Activated T-cell treated with anti-CD3 and anti-CD28 coated beads for 48 hours (primary cell): ENCODE measurements at places on chromosomes 7 and 10.

GRCh38 chr7:21169667-21170580 lies 258.0 kb upstream of the SP4 start:
- DNase-seq = no peak

- no peak for DNase-seq
These were observed 9.2 kb downstream of the CPA2 start for GRCh38 chr7:130275826-130276297.

GRCh38 chr7:150356265-150356897 lies 12.2 kb upstream of the REPIN1 start:
- DNase-seq = no peak

DNA sequence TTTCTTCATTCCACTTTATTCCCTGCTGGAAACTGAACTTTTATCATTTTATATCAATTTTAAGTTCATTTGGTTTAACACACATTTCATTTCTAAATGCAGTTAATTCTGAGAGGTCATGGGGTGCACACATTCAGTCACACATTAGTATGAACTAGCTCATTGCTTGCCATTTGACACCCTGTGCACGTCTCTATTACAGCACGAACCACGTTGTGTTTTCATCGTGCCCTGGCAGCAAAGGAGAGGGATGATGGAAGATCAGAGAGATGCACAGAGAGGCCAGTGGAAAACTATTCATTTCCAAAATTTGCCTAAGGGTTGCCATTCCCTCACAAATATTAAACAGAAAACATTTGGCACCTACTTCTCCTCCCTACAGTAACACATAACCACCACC lies 45.4 kb downstream of the CTNNA3 start:
- no peak for DNase-seq

DNA sequence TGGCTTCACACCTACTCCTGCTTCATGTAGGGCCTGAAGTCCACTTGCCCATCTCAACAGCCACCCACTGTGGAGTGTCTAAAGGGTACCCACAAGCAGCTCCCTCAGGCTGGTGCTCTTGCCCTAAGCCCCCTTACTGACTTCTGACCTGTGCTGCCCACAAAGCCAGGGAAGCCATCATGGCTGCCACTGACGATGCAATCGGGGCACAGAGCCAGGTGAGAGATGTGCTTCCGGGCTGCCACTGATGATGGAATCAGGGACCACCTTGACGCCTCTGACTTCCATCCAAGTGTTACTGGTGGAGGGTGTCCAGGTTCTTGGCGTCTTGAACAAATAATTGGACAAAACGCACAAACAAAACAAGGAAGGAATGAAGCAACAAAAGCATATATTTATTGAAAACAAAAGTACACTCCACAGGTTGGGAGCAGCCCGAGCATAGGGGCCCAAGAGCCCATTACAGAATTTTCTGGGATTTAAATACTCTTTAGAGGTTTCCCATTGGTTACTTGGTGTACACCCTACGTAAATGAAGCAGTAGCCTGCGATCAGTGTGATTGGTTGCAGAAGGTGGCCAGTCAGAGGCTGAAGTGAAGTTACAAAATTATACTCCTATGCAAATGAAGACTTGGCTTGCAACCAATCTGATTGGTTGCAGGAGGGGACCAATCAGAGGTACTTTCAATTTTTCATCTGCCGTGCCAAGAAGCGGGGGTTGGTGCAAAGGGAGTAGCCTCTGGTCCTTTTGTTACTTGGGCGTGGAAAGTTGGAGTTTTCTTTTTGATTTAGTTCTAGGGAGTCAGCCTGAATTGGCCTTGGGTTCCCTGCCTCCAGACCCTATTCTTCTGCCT lies 4.5 kb downstream of the CPA2 start:
- DNase-seq = no peak

GRCh38 chr10:110192552-110192951 lies 14.9 kb upstream of the MXI1 start:
- DNase-seq = no peak

DNA sequence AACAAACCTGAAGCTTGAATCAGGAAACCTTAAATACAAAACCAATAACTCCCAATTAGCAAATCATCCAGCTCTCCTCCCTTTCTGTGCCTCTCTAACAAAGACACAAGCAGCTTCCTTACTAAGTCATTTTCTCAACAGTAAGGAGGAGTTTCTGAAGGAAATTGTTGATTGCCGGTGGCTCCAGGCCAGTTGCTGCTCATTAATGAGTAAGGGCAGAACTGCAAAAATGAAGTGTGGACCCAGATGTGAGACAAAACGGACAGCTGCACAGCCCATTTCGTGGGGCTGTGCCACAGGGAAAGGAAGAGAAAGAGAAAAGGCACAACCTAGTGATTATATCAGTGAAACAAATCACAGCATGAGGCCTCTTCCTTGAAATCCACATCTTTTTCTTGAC lies 42.8 kb upstream of the RHOBTB1 start:
- DNase-seq = no peak

DNA sequence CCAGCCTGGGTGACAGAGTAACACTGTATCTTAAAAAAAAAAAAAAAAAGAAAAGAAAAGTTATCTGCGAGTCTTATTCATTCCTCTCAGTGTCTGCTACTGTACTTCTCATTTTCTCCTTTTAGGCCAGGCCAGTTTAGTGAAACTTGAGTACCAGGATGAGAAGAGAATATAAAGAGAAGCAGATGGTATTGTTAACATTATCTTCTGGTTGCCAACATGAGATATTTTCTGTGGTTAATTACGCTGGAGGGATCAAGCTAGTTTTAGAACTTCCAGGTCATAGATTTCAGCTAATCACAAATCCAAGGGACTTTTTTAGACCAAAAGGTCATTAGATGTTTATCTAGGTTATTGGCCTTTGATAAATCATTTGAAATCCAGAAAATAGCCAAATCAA lies 252.6 kb upstream of the SMIM30 start:
- no peak for DNase-seq

- no peak for DNase-seq
These were observed 52.6 kb downstream of the ZNF37A start for GRCh38 chr10:38146579-38147333.

DNA sequence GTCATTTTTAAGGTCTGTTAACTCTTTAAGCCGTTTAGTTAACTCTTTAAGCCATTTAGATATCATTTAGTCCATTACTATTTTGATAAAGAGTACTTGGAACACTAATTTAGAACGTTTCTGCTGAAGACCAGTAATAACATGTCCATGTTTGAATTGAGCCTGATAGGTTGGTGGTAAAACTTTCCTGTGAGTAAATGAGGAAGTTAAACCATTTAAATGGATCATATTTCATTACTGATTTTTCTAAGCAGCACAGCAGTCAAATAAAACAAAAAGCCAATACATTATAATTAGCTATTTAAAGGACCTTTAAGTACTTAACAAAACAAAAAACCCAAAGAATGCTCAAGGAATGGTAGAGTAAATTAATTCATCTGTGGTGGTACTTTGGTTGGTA lies 29.4 kb downstream of the PHTF2 start:
- DNase-seq = no peak

GRCh38 chr10:52523696-52524095 lies 209.6 kb downstream of the DKK1 start:
- no peak for DNase-seq
